ENCODE measurements at places on chromosomes 3 and 15.

DNA sequence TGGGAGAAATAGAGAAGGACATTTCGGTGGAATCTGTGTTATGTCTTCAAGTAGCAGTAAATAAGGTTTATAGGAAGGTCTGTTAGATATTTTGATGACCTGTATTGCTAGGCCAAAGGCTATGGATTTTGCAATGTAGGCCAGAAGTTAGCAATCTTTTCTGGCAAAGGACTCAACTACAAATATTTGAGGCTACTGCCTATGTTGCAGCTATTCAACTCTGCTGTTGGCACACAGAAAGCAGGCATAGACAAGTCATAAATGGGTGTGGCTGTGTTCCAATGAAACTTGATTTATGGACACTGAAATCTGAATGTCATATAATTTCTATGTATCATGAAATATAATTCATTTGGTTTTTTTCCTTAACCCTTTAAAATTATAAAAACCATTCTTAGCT, 438.7 kb upstream of the C2CD4B start:
- no peak for DNase-seq

- DNase-seq, result no peak
Observed at GRCh38 chr3:174532776-174533175, 326.4 kb upstream of the NAALADL2 start.

- DNase-seq, result no peak
Observed at GRCh38 chr15:49215768-49216739, 46.0 kb downstream of the GALK2 start.

- peak; percentile 76 for DNase-seq
Observed at GRCh38 chr3:52533623-52534280, at the start of gene NT5DC2. Gene NT5DC2, minus strand, starts transcription at chr3:52533857. Its CDS starts 120 bp downstream, at chr3:52533737.

GRCh38 chr15:74444106-74445062, 10.6 kb upstream of the SEMA7A start:
- DNase-seq, result no peak

GRCh38 chr15:29750754-29751153, 71.5 kb downstream of the TJP1 start:
- no peak for DNase-seq

DNA sequence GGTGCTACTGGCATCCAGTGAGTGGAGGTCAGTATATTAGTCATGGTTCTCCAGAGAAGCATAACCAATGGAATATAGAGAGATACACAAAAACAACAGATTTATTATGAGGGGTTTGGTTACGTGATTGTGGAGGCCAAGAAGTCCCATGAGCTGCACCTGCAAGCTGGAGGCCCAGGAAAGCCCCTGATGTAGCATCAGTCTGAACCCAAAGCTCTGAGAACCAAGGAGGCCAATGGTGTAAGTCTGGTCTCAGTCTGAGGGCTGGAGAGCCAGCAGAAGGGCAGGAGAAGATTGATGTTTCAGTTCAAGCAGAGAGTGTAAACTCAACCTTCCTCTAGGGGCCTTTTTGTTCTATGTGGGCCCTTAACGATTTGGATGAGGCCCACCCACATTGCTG, 144.1 kb downstream of the KLF13 start:
- no peak for DNase-seq
